ENCODE measurements at places on chromosomes 7 and 10. TPM values are rescaled to one million over a fixed set of nuclear protein-coding genes. Genes with fewer than 3 reads are reported as not detected.

Gene CRPPA
- 0.25 TPM for total RNA-seq

Gene VSTM4
- total RNA-seq: not detected

Gene KLLN
- total RNA-seq: not detected

Gene DUSP5
- 1.6 TPM for total RNA-seq

Gene KIF5B
- total RNA-seq: 64.2 TPM

Gene POU6F2
- total RNA-seq: not detected

Gene GOLGA7B
- 0.12 TPM for total RNA-seq

Gene CDH23
- 5.9 TPM for total RNA-seq

Gene MTPN
- 80.6 TPM for total RNA-seq

Gene OR2F2
- total RNA-seq: not detected

Gene HDAC9
- 5.6 TPM for total RNA-seq

Gene LDB1
- total RNA-seq: 59.7 TPM

Gene CCDC172
- not detected for total RNA-seq

Gene SPDYE9
- not detected for total RNA-seq

DNA sequence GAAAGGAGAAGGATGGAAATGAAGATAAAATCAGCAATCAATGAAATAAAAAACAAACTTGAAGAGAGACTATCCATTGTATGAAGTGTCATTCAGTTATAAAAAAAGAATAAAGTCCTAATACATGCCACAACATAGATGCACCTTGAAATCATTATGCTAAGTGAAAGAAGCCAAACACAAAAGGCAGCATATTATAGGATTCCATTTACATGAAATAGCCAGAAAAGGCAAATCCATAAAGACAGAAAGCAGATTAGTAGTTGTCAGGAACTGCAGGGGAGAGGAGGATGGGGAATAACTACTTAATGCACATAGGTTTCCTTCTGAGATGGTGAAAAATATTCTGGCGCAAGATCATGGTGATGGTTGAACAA, 6.6 kb upstream of the PON1 start:
- DNase-seq: no peak

DNA sequence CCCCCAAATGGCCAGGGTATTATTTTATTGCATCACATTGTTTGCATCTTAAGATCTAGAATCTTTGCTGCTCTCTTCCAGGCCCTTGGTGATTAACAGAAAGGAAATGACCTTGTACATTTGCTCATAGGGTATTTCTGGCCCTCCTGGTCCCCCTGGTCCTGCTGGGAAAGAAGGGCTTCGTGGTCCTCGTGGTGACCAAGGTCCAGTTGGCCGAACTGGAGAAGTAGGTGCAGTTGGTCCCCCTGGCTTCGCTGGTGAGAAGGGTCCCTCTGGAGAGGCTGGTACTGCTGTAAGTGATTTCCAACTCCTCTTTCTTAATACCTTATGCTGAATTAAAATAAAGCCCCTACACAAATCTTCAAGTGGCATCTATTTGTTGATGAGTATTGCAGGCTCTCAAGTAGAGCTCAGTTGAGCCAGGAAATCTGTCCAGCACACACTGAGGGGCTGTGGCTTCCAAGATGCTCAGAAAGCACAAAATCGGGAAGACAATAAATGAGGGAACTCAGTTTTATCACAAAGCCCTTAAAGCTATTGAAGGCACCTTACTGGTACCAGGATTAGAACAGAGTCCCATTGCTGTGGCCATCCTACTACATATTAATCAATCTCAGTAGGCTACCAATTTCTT, 28.2 kb downstream of the COL1A2 start:
- no peak for DNase-seq

GRCh38 chr7:51310131-51310583, 6.5 kb downstream of the COBL start:
- peak; percentile 63 for DNase-seq

DNA sequence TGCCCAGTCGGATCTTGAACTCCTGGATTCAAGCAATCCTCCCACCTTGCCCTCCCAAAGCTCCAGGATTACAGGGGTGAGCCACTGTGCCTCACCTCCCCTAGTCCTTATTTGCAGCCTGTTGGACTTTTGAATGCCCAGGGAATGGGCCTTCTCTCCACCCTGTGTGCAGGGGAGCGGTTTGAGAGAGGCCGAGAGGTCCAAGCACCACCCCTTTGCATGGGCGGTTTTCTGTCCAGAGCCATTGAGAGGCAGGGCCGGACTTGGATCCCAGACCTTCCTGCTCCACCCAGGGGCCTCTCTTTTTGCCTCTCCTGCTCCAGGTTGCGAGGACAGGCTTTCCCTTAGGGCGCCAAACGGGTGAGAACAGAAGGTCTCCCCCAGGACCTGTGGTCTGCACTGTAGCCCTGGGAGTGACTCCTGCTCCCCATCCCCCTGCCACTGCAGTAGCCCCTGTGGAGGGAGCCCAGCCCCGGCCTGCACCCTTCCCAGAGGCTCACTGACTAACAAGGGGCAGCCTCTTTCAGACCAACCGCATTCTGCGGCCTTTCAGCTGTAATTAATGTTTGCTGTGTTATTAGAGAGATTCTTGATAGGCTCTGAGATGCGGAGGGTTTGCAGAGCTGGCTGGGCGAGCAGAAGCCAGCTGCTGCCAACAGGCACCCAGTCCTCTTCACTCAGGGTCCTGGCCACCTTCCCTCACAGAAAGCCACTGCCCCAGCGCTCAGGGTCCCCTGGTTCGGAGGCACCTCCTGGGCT, 57.9 kb downstream of the ELFN1 start:
- DNase-seq: no peak

DNA sequence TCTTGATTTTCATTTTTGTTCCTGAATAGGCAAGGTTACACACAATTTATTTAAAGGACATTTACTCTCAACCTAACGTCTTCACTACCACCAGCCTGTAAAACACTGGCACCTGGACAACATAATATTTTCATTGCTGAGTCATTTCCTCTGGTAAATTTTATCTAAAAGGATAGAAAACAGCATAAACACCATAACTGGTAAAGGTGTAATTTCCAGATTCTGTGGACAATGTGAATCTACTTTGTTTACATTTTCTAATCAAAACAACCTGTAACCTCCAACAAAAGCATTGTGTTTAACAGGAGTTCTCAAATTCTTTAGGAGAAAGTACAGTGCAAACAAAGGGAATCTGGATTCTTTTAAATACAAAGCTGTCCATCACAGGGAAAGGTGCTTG, 472.0 kb upstream of the AKR1E2 start:
- DNase-seq: no peak

- DNase-seq: no peak
These were observed 37.7 kb downstream of the LRMDA start for GRCh38 chr10:75469006-75469616.

DNA sequence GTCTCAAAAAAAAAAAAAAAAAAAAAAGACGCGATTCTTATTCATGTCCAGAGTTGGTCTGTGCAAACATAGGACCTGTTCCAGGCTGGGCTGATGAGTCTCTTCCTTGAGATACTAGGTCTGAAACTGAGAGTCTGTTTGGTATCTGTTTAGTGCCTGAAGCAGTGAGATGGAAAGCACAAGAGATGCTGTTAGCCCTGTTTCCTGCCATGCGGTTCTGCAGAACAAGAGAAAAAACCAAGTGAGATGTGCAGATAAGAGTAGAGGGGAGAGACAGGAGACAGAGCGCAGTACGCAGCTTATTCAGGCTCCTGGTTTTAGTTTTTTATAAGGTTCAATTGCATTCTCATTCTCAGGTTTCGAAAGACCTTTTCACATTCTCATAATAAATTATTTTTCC, 85.8 kb upstream of the PRKCQ start:
- DNase-seq: no peak

- peak; percentile 13 for DNase-seq
These were observed 618.9 kb upstream of the IGFBP3 start for GRCh38 chr7:46539892-46540483.

DNA sequence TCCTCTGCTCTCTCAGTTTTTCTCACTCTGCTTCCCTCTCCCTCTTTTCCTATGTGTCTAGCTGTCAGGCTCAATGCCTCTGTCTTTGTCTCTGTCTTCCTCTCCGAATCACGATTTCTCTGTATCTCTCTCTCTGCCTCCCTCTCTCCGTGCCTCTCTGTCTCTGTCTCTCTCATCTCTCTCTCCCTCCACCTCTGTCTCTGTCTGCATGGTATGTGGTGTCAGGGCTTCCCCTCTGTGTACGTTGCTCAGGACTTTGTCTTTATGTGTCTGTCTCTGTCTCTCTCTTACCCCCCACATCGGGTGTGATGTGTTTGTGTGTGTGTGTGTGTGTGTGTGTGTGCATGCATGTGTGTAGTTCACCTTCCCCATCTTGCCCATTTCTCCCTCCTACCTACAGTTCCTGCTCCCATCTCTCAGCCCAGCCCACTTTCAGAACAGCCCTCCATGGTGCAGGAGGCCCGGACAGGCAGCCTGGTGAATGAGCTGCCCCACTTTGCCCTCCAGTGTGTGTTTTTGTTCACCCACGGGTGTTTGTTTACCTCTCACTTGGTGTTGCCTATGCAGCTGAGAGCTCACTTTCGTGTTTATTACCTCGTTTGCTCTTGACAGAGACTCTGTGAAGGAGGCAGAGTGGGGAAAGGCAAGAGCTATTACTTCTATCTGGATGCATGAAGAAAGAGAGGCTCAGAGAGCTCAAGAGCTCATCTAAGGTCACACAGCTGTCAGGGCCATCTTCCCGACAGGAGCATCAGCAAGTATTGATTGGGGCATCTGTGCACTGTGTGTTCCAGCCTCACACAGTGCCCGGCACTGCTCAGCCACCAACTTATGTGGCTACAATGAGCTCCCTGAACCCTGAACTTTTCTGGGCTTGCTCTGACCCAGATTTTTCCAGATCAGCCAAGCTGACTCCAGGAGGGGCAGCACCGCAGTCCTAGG, 163.5 kb upstream of the ZMIZ1 start:
- DNase-seq: no peak

GRCh38 chr7:33471636-33472242, 342.4 kb downstream of the BBS9 start:
- no peak for DNase-seq

GRCh38 chr10:95792874-95793285, 36.9 kb downstream of the ENTPD1 start:
- no peak for DNase-seq

- no peak for DNase-seq
These were observed 87.3 kb upstream of the STEAP1B start for GRCh38 chr7:22587322-22587721.

- no peak for DNase-seq
These were observed 1.2 kb upstream of the AKR1E2 start for GRCh38 chr10:4824791-4825310.

DNA sequence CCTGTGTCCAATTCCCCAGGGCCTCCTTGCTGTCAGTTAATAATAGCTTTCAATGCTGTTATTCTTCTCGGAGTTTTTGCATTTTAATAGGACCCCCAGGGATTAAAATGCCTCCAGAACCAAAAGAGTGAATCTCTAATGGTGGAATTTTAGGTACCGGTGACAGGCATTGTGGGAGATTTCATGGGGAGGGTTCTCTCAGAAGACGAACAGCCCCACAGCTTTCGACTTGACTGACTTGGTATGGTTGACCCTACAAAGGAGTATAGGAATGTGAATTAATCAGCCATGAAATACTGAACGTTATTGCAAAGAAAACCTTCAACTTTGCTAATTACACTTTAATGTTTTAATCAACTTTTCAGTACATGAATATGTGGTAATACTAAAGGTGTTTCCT, 206.3 kb upstream of the FZD8 start:
- DNase-seq: no peak

GRCh38 chr7:99579956-99580777, 17.9 kb upstream of the TMEM225B start:
- DNase-seq: peak; percentile 79

- no peak for DNase-seq
These were observed 1025.0 kb upstream of the CELF2 start for GRCh38 chr10:9992661-9993060.

DNA sequence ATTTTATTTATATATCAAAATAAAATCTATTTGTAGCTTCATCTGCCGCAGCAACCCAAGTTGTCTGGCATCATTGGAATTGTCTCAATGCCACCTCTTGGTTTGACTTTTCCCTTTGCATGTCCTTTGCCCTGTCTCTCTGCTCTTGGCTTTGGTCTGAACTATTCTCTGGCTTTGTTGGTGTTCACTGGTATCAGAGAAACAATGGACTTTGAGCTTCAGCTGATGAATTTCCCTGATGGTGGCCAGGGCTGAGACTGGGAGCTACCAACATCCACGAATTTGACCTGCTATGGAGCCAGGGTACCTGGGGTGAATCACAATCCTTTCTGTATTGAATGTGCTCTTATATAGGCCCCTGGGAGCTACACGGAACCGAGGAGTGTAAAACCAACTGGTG, 311.7 kb upstream of the KIAA1217 start:
- DNase-seq: no peak

- no peak for DNase-seq
These were observed 196.9 kb upstream of the PPP2R2D start for GRCh38 chr10:131703941-131704340.

DNA sequence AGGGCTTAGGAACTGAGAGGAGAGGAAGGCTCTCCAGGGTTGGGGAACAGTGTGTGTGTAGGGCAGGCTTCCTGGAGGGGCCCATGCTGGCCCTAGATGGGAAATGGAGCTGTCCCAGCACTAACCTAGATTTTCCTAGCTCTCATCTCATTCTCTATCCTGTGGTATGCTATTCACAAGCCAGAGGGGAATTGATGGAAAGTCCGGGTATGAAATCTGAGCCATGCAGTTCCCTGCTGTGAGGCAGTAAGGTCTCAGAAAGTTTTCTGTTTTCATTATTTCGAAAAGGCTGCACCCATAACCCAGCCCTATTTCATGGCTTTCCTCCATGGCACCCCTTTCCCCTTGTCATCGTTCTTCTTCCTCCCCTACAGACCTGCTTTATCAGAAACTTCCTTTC, 220.3 kb downstream of the RPS24 start:
- DNase-seq: no peak

GRCh38 chr7:104978460-104978859, 35.5 kb upstream of the KMT2E start:
- DNase-seq: no peak

- DNase-seq: no peak
These were observed 15.3 kb downstream of the PPP1R17 start for GRCh38 chr7:31702354-31702753.

GRCh38 chr7:63117-63480, 129.3 kb upstream of the FAM20C start:
- no peak for DNase-seq

- peak; percentile 17 for DNase-seq
These were observed 75.1 kb downstream of the EBF3 start for GRCh38 chr10:129888784-129889616.
